ENCODE measurements at places on chromosomes 3 and 15.
A peak's percentile ranks its signal among the peaks of the same experiment; 100 is the strongest.

- ATAC-seq: no peak
Observed at GRCh38 chr15:100966997-100967396, 47.8 kb downstream of the LRRK1 start.

- ATAC-seq: no peak
Observed at GRCh38 chr15:77376770-77377169, 43.1 kb downstream of the PEAK1 start.

DNA sequence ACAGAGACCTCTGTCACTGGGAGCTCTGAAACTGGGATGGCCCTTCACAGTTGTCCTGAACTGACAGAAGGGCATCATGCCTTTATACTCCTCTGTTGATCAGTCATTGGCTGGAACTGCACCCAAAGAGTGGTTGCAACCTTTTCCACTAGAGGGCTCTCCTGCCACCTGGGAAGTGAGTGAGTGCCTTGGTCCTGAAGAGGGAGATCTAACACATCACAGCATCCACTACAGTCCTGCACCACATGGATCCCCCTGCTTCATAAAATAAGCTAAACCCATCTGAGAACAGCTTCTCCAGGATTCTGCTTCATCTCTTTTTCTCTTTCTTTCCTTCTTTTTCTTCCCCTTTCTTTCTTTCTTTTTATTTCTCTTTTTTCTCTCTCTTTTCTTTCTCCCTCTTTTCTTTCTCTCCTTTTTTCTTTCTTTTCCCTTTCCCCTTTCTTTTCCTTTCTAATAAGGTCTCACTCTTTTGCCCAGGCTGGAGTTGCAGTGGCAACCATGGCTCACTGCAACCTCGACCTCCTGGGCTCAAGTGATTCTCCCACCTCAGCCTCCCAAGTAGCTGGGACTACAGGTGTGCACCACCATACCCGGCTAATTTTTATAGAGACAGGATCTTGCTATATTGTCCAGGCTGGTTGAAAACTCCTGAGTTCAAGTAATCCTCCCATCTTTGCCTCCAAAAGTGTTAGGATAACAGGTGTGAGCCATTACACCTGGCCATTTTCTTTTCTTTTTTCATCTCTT lies 42.8 kb upstream of the RAF1 start:
- peak; percentile 70 for ATAC-seq

DNA sequence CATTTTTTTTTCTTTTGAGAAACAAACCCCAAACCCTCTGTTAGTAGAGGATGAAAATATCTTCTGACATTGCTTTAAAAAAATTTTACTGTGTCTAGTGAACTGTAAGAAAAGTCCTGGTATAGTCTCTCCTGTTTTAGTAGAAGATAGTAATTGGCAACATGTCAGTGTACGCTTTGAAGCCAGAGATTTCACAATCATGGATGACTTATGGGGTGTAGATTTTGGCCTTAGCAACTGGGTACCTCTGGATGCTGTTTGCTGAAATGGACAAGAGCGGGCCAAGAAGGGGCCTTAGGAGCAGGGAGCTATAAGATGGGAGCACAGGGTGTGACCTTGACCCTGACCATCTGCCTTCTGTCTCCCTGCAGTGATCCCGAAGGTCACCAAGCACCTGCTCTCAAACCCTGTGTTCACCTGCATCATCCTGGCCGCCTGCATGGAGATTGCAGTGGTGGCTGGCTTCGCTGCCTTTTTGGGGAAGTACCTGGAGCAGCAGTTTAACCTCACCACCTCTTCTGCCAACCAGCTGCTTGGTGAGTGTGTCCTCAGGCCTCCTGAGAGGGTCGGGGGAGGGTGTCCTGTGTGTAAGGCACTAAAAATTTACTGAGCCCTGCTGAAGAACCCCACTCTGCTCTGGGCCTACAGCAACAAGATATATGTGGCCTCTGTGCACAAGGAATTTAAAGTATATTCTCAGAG lies 266.7 kb downstream of the SLCO3A1 start:
- ATAC-seq: no peak

- peak; percentile 78 for ATAC-seq
Observed at GRCh38 chr3:58414538-58415197, 19.0 kb downstream of the PDHB start.

DNA sequence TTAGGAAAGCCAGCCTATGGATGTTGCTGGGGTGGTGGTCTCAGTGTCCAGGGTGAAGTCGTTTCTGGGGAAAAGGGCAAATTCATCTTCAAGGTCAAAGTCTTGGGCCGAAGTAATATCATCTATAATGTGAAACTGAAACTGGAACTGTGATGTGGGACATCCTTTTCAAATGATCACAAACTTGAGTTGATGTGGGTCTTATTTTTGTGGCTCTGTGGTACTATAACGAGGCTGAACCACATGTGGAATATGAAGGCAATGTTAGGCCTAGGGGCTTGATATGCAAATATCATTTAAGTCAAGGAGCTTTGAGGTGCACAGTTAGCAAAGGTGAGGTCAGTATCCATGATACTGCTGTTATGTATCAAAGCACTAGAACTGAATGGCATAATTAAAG lies 1.5 kb upstream of the CD200R1L start:
- ATAC-seq: no peak

DNA sequence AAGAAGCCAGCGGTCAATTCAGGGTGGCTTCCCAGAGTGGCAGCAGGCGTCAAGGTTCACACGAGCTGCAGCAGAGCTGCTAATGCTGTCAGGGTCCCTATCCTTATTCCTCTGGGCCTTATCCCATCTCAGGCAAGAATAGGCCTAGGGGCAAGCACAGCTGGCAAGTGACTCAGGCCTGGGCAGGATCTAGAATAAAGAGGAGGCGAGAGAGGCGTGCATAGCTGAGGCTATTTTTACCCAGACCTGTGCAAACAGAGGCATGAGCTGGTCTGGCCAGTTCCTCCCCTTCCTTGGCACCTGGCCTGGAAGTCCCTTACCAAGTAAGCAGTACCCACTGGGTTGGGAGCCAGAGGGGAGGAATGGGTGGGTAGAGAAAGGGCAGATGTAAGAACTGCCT lies 12.2 kb upstream of the VIPR1 start:
- peak; percentile 87 for ATAC-seq

Data from esophagus mucosa (tissue), 1 donor.